ENCODE measurements at places on chromosomes 3 and 15.
A peak's percentile ranks its signal among the peaks of the same experiment; 100 is the strongest.

DNA sequence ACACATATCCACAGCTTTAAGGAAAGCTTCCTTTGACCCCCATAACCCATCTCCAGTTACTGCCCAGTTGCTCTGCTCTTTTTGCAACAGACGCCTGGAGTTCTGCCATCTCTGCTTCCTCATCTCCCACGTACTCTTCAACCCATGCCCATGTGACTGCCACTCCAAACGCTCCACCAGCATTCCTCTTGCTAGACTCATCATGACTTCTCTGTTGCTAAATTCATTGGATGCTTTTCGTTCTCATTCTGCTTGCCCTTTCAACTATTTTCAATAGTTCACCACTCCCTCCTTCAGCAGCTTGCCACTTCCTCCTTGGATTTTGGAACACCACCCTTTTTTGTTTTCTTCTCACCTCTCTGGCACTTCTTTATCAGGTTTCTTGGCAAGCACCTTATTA lies 2.7 kb upstream of the KNSTRN start:
- DNase-seq = no peak

DNA sequence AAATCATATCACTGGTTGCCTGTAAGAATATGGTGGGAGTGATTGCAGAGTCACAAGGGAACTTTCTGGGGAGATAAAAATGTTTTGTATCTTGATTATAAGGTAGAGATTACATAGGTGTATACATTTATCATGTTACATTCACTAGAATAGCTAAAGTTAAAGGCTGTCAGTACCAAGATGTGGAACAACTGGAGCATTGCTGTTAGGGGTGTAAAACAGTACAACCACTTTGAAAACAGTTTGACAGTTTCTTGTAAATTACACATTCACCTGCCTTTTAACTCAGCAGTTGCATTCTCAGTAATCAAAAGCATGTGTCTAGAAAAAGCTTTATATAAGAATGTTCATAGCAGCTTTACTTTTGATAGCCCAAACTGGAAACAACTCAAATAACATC lies 27.6 kb downstream of the RASA2 start:
- DNase-seq = no peak

DNA sequence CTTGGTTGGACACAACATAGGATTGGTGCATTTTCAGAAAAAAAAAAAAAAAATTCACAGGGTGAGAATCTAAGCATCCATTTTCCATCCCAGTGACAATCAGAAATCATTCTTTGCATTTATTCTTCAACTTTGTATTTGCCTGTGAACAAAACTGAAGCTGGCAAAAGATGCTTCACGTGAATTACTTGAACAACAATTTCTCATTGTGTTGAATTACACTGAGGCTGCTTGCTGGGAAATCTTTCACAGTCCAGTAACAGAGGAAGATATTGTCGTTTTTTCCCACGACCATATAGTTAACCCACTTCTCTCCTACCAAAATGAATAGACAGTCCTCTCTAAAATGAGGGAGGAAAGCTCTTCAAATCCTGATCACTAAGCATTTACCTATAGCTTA lies 4.3 kb upstream of the SLCO3A1 start:
- DNase-seq = no peak

DNA sequence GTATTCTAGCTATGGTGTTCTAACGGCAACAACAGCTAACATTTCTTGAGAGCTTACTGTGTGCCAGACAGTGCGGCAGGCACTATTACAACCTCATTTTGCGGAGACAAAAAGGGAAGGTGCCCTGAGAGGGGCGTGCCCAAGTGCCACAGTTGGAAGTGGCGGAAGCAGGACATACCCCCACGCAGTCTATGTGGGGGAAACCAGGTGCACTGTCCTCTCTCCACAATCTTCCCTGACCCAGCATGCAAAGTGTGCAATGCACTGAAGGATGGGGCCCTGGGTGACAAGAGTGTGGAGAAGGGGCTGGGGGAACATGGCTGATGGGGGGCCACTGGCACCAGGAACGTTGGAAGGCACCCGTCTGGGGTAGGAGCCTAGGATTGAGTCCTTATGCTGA lies 8.6 kb downstream of the ANP32A start:
- DNase-seq = no peak

DNA sequence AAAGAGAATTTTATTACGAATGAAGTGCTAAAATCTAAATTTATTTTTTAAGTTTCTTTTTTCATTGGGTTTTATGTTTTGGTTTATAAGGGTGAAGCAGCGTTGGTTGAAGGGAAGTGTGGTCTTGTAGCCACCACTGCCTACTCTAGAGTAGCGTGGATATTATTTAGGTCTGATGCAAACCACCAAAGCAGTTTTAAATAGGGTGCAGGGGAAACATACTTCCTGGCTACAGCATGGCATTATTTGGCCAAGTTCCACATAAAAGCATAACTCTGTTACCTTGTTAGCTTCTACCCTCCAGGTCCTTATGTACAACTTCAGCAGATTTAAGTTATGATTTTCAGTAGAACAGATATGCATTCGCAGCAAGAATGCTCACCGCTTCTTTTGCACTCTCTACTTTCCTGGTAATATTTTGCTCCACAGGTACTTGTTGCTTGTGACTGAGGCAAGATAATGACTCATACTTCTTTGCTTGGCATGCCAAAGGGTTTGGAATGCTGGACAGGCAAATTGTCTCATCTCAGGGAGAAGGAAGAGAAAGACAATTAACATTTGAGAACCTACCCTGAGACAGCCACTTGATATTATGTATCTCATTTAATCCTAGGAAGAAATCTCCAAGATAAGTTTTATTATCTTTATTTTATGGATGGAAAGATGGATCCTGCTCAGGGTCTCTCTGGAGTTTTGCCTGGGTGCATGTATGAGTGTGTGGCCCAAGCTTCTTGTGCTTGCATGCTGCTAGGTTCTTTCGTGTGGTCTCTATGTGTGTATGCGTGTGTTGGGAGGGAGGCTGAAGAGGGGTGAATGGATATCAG lies 5.4 kb downstream of the TGFBR2 start:
- DNase-seq = no peak

DNA sequence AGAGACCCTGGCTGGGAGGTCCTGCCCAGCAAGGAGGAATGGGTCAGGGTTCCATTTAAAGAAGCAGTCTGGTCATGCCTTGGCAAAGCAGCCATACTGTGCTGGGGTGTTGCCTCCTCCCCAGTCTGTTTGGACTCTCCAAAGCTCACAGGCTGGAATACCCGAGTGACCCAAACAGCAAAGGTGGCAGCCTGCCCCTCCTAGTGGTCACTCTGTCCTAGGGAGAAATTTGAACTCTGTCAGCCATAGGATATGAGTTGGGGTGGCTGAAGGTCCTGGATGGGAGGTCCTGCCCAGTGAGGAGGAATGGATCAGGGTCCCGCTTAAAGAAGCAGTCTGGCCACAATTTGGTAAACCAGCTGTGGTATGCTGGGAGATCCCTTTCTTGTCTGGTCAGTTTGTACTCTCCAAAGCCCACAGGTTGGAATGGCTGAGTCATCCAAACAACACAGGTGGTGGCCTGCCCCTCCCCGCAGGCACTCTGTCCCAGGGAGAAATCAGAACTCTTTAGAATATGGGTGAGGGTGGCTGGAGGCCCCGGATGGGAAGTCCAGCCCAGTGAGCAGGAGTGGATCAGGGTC lies 45.0 kb downstream of the CCR1 start:
- no peak for DNase-seq

DNA sequence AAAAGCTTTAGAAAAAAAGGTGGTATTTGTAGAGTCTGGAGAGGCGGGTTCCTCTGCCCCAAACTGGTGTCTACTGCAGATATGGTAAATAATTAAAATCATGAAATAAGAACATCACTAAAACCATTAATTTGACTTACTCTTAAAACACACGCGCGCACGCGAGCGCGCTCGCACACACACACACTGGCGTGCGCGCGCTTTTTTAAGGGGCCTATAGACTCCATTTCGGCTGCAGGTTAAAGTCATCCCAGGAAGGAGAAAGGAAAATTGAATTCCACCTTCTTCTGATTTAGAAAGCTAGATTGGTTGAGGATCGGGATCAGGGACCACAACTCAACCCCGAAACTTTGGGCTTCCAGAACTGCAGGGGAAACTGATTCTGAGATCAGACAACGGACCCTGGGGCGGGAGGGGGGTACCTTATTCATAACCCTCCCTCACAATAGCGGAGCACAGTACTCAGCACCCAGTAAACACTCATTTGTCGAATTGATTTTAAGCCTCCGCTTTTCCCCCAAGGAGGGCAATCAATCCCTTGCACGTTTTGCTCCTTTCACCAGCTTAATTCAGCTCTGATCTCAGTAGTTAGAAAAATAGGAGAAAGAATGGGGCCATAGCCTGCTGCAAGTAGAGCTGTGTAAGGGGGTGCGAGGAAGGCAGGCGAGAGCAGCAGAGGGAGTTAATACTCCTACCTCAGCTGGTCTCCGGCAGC lies 509 bp upstream of the LRRC3B start:
- DNase-seq = peak; percentile 55

GRCh38 chr3:37181756-37182155 lies 7.4 kb upstream of the LRRFIP2 start:
- no peak for DNase-seq

- peak; percentile 13 for DNase-seq
Measured at GRCh38 chr3:113560271-113560670, 27.9 kb downstream of the SIDT1 start.

DNA sequence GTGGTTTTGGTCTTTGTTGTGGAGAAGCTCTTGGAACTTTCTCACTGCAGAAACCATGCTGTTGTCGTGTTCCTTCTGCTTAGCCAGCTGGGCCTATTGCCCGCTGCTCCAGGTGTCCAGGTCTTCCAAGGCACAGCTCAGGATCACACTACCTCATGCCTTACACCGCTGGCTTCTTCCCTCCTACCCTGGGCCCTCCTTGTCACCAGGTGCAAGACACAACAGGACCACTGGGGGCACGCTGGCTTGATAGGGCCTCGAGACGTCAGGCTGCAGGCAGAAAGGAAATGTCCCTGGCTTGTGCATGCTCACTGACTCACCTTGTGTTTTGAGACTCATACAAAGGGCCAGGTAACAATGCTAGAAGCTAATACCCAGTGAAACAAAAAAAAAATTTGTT lies 32.3 kb downstream of the PAQR9 start:
- no peak for DNase-seq

- peak; percentile 79 for DNase-seq
Measured at GRCh38 chr15:43913026-43913780, 86.4 kb downstream of the WDR76 start.

- DNase-seq = no peak
Measured at GRCh38 chr3:140686948-140687347, 9.1 kb downstream of the TRIM42 start.

Data from kidney (tissue), 22 donors.